ENCODE measurements at places on chromosomes 3 and 15.

- no peak for DNase-seq
Observed at GRCh38 chr3:160403028-160403545, 3.6 kb downstream of the SMC4 start.

- no peak for DNase-seq
Observed at GRCh38 chr3:157447026-157447694, 10.5 kb downstream of the PTX3 start.

DNA sequence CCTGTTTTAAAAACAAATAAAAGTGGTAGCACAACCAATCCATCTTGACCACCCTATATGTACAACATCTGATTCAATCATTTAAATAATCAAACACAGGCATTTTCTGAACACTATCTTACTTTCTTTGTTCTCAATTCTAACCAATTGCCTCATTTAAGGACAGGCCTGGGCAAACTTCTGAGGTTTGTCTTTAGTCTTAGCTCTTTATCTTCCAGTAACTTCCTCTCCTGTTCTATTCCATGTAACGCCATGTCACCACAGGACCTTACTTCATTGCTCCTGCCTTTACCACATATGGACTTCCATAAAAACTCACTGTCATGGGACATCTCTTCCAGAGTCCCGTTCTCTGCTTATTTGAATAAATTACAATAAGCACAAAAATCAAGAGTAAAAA lies 14.9 kb downstream of the HDGFL3 start:
- DNase-seq, result no peak

DNA sequence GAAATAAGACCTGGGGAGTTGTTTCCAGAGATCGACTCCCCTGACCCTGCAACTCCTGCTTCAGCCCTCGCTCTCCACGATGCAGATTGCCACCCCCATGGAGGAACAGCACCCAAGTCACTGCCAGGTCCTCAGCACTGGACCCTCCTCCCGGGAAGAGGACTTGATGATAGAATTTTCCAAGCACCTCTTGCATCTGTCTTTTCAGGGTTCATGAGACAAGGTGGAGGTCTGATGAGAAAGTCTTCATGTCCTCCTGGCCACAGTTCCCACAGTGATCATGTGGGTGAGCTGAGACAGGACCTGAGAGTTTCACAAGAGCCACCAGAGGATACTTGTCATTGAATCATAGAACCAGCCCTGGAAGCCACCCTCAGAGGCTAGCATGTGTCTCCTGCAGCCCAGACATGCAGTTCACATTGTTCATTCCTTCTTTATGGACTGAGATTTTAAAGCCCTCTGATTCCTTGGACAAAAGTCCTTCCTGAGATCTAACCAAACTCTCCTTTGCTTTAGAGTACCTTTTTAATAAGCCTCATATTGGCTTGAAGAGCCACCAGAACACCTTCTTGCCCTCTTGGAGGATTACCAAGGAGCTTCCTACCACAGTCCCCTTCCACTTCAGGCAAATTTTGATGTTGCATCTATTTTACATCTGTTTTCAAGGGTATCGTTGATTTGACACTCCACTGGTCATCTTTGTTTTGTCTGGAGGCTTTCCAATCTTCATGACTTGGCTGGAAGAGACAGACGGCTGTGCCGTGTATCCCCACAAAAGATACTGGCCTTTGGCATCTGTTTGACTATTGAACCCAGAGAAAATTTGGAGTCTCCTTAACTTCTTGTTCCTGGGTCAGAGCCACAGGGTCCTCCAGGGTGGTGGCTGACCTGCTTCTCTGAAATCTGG lies 224.8 kb upstream of the BHLHE40 start:
- DNase-seq, result no peak

- no peak for DNase-seq
Observed at GRCh38 chr3:139460076-139460475, 16.2 kb downstream of the RBP2 start.

Measured in occipital lobe (tissue), 3 donors.